ENCODE measurements at places on chromosomes 3 and 15.

- DNase-seq = peak; percentile 37
Observed at GRCh38 chr15:48358229-48359152, 27.3 kb downstream of the DUT start.

- peak; percentile 69 for DNase-seq
Observed at GRCh38 chr3:134852893-134853351, 57.9 kb downstream of the EPHB1 start.

DNA sequence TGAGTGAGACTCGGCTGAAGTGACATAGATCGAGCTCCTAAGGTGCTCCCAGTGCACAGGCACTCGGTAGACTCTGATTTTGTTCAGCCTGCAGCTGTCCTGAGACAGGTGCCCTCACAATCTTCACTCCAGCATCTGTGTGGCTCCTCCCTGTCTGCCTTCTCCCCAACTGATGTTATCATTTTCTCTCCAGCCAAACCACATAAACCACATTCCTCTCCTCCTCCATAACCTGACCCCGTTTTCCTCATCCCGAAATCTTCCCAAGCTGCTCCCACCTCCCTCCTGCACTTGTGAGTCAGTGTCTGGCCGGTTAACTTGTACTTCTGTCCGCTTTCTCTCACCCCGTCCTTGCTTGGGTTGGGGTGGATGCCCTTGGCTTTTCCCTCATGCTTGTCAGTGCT is 93.3 kb upstream of the HACD2 start:
- no peak for DNase-seq

DNA sequence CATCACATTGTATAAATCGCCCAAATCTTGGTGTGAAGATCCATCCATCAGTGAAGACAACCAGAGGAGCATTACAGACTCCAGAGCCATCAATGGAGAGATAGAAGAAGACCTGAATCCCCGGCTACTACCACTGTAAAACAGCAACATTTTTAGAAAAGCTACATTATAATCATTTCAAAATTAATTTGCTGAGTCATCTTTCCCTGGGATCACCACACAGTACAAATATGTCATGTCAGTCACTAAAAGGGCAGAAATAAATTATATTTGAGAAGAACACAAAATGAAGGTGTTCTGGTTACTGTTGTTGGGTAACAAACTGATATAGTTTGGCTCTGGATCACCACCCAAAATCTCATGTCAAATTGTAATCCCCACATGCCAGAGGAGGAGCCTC is 218.5 kb upstream of the STT3B start:
- DNase-seq = no peak

GRCh38 chr15:45456212-45457106 is 66.1 kb downstream of the SLC30A4 start:
- peak; percentile 61 for DNase-seq

GRCh38 chr3:9064850-9065249 is 101.6 kb upstream of the RAD18 start:
- no peak for DNase-seq

- no peak for DNase-seq
Observed at GRCh38 chr3:66047311-66048050, 8.8 kb upstream of the MAGI1 start.

GRCh38 chr3:113232342-113232741 is 21.0 kb downstream of the BOC start:
- DNase-seq = no peak

GRCh38 chr15:100713163-100713867 is 110.9 kb downstream of the ASB7 start:
- no peak for DNase-seq

DNA sequence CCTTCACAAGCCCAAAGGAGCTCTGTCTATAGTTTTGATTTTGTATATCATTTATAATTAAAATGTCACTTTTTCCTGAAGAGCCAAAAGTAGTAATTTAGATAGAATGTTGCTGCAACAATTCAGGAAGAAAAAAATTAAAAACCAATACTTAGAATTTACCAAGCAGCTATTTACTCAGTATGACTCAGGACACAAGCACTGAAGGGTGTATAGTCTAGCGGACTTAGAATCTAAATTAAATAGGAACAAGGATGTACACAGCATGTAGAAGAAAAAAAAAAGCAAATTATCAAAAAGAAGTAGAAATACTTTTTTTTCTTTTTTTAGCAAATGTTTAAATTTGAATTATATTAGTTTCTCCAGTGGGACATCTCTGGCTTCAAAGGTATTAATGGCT is 31.6 kb downstream of the PGBD4 start:
- no peak for DNase-seq

DNA sequence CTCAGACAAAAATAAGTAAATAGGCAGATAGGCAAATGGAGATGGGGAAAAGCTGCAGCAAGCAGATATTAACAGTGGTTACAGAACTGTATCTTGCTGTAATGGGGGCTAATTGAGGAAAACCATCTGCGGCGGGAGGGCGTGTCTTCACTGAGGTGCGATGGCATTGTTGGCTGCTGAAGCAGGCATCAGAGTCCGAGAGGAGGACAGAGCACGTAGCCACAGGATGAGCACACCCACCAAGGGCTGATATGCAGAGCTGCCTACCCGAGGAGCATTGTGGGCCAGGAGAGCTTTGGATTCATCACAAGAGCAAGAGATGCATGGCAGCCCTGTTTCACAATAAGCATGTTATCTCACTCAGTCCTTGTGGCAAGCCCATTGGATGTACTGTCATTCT is 30.4 kb downstream of the CHRNA7 start:
- no peak for DNase-seq
